ENCODE measurements at places on chromosomes 6 and 20.
A peak's percentile ranks its signal among the peaks of the same experiment; 100 is the strongest.

DNA sequence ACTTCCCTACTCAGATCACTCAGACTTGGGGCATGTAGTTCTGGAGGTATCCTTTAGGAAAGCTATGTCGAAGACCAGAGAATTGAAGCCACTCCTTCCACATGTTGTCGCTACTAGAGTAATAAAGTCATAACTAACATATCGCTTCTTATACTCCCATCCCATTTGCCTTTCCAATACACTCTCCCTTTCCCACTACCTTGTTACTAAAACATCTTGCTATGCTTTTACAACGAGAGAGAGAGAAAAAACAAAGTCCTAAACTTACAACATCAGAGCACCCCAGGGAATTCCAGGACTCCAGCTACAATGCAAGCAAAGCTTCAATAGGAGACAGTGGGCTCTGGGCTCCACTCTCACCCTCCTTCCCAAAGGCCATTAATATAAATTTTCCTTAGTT, 5.1 kb upstream of the LAMP5 start:
- H3K27me3 ChIP-seq: peaks cover 15% of the 10 kb centered on the region
- no peak overlapping the region for H3K27ac ChIP-seq
- no peaks in the 10 kb centered on the region for H3K36me3 ChIP-seq
- H3K4me1 ChIP-seq: peaks cover 28% of the 10 kb centered on the region
- no peak overlapping the region for H3K4me3 ChIP-seq

DNA sequence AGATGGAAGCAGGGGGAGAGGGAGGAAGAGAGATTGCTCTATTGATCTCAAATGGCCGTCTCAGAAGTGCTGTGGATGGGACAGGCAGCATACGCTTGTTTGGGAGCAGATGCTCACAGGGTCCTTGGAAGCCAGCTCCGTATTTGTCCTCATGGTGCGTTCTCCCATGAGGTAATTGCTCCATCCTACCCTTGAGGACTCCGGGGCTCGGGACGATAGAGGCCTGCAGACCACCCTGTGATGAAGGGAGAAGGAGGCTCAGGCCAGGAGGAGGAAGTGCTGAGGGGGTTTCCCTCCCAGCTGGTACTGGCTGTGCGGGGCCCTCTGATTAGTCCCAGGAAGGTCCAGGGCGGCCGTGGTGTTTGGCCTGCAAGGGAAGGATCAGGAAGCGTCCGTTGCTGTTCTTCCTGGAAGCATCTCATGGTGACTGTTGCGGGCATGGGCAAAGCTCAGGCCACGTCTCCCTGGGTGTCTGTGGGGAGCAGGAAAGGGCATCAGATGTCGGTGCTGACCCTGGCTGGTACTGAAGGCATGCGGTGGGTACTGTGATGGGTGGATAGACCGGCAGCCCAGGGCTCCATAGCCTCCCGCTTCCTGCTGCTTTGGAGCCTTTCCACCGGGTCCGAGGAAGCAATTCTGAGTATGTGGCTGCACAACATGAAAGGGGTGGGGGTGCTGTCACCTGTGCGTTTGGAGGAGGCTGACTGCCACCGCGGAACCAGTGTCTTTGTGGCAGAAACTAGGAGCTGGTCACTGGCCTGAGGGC, 158.3 kb downstream of the SYCP2 start:
- DNase-seq: no peak
- H3K27me3 ChIP-seq: no peaks in the 10 kb centered on the region
- H3K36me3 ChIP-seq: no peaks in the 10 kb centered on the region
- H3K4me1 ChIP-seq: peaks cover 5% of the 10 kb centered on the region
- no peak overlapping the region for H3K27ac ChIP-seq
- no peak overlapping the region for H3K4me3 ChIP-seq

DNA sequence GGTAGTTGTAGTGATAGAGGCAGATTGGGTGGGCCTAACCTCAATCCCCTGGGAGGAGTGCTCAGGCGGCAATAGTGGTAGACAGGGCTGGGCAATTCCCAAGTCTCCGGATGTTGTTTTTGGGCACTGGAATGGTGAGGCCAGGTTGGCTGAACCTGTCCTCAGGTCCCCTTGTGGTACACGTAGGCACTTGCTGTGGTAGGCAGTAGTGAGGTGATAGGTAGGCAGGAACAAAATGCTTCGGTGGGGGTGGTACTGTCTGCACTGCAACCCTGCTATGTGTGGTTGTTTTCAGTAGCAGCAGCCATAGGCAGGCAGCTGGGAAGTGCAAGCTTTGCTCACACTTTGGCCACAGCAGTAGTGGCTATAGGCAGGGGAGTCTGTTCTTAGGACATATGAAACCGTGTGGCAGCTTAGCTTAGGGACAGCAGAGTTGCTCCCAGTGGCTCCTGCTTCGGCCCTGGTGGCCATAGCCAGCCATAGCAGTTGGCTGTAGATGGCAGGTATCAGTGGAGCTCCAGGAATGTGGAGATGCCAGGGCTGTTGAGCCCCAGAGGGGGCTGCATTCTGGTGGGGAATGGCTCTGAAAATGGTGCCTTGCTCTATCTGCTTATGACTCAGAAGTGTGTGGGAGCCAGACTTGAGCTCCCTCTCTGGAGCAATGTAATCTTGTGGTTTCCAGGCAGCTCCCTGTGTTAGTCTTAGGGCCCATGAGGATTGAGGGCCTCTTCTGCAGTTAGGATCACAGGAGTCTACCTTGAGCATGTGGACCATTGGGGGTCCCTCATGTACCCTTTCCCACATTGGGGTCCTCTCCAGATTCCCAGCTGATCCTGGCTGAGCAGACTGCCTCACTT, 241.8 kb upstream of the BMP2 start:
- no peaks in the 10 kb centered on the region for H3K4me1 ChIP-seq
- no peaks in the 10 kb centered on the region for H3K36me3 ChIP-seq
- no peak overlapping the region for H3K4me3 ChIP-seq
- no peak overlapping the region for H3K27ac ChIP-seq

- no peak overlapping the region for H3K4me3 ChIP-seq
- H3K4me1 ChIP-seq: no peaks in the 10 kb centered on the region
- no peak for DNase-seq
Measured at GRCh38 chr20:19589787-19590362, 168.2 kb upstream of the RIN2 start.

GRCh38 chr6:170224694-170225660, 65.9 kb downstream of the DLL1 start:
- peak overlapping the region; percentile 90 for H3K27ac ChIP-seq
- no peak for DNase-seq
- no peak overlapping the region for H3K4me3 ChIP-seq
- H3K4me1 ChIP-seq: peaks cover 34% of the 10 kb centered on the region
- H3K36me3 ChIP-seq: no peaks in the 10 kb centered on the region

GRCh38 chr6:139448051-139448649, 73.7 kb upstream of the CITED2 start:
- H3K27me3 ChIP-seq: no peaks in the 10 kb centered on the region
- H3K36me3 ChIP-seq: no peaks in the 10 kb centered on the region
- H3K27ac ChIP-seq: no peak overlapping the region
- no peak for DNase-seq

DNA sequence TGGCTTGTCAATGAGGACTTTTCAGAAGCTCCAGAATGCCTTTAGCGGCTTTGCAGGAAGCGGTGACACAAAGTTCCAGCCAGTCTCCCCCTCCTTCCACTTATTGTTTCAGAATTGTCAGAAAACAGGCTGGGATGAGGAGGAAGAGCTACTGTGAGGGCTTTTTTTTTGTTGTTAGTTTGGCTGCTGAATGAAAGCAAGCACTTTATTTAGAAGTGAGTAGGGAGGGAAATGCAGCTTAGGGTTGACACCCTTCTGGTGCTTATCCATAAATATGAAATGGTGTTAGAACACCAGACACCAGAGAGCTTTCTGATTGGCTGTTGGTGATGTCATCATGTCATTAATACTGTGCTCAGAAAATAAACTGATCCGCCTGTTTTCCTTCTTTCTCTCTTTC, 251.5 kb downstream of the SOX4 start:
- no peak for DNase-seq
- H3K27me3 ChIP-seq: no peaks in the 10 kb centered on the region
- no peak overlapping the region for H3K27ac ChIP-seq

- H3K4me3 ChIP-seq: no peak overlapping the region
- H3K36me3 ChIP-seq: peaks cover 44% of the 10 kb centered on the region
- DNase-seq: no peak
- H3K27ac ChIP-seq: no peak overlapping the region
- H3K4me1 ChIP-seq: no peaks in the 10 kb centered on the region
Measured at GRCh38 chr6:142408409-142408808, 106.6 kb downstream of the ADGRG6 start.

DNA sequence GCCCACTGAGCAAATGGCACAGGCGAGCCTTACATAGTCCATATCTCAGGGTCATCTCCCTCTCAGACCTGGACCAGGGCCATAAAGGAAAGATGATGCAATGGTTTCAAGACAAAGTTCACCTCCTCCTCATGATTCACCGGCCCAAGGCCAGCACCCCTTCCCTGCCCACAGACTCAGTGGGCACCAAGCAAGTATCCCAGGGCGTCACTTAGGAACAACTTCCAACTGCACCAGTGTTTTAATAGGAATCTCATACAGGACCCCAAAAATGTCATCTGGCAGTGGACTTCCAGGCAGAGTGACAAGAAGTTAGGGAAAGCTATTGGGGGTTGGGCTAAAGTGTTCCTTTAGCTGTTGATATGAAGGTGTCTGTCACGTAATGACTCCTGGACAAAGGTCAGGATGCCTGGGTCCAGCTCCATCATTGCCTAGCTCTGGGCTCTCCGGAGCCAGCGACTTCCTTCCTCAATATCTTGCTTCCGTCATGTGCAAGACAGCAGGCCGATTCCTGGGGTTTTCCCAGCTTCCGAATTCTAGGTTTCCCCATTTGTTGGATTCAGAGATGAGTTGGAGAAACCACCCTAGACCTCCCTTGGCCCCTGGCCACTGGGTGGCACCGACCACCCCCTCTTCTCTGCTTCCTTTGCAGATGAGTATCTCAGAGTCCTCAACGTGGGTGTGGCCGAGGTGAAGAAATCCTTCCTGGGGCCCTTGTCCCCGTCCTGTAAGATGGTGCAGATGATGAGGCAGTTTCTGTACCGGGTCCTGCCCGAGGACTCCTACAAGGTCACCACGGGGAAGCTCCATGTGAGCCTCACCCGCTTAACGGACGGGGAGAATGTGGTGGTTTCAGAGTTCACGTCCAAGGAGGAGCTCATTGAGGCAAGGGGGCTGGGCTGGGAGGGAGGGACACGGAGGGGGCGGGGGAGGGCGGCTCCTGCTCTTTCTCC, 21.1 kb downstream of the PNPLA1 start:
- H3K27me3 ChIP-seq: no peaks in the 10 kb centered on the region
- no peak for DNase-seq
- no peaks in the 10 kb centered on the region for H3K36me3 ChIP-seq
- H3K4me3 ChIP-seq: no peak overlapping the region
- no peak overlapping the region for H3K27ac ChIP-seq

DNA sequence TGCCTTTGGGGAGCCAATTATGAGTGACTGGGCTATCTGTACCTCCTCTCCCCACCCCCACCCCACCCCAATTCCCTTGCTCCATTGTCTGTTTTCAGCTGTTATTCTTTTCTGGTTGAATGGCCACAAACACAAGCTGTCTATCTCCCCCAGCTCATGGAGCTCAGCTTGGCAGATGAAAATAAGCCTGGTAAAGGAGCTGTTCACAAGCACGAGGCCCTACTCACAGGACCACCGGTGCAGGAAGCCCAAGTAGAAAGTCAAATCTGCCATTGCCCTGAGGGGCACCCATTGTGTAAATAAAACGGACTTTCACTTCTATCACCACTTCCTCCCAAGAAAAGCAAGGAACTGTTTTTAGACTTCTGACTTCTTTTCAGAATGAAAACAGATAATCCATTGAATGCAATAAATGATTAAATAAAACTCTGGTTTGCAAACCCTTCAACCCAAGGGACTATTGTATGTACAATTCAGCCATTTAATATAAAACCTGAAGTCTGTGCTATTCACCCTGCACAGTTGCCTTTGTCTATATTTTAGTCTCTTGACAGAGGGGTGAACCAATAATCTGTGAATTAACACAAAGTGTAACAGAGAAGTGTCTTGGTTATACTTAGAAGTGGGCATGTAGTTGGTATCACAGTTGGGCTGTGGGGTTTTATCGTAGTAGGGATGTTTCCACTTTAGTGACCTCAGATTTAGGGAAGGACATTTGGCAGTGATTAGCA, 27.7 kb downstream of the RIPOR2 start:
- H3K36me3 ChIP-seq: no peaks in the 10 kb centered on the region
- H3K27ac ChIP-seq: peak overlapping the region; percentile 57
- no peaks in the 10 kb centered on the region for H3K27me3 ChIP-seq
- no peak for DNase-seq
- H3K4me1 ChIP-seq: peaks cover 31% of the 10 kb centered on the region
- no peak overlapping the region for H3K4me3 ChIP-seq

DNA sequence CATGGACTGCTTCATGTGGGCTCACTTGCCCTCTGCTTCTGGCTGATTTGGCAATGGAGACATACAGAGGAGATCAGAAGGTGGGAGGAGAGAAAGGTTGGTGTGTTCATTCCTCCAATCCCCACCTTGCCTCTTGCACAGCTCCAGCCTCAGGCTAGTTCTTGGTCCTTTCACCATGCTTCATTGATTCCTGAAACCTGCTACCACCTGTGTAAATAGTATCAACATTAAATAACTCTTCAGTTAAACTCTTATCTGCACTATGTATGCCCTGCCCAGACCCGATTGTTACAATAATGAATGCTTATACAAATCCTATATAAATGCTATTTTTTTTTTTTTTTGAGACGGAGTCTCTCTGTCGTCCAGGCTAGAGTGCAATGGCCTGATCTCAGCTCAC, 174.5 kb downstream of the CD83 start:
- H3K4me3 ChIP-seq: no peak overlapping the region
- no peak overlapping the region for H3K27ac ChIP-seq
- H3K36me3 ChIP-seq: no peaks in the 10 kb centered on the region
- no peaks in the 10 kb centered on the region for H3K4me1 ChIP-seq
- no peak for DNase-seq

DNA sequence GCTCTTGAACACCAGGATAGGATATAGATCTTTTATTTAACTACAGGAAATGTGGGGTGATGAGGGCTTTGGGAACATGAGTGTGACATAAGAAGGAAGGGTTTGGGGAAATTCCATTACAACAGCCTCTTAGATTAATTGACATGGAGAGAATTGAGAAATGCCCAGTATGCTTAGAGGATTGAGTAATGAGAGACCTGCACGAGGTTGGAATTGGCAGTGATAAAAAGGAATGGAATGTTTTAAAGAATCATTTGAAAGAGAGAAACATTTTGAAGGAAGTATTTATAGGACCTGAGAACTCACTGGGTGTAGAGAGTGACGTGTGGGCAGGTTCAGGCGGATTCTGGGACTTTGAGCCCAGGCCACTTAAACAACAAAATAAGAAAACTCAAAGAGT, 227.0 kb downstream of the BMP2 start:
- H3K4me3 ChIP-seq: no peak overlapping the region
- H3K27me3 ChIP-seq: no peaks in the 10 kb centered on the region
- peak overlapping the region; percentile 74 for H3K27ac ChIP-seq
- H3K4me1 ChIP-seq: peaks cover 35% of the 10 kb centered on the region

DNA sequence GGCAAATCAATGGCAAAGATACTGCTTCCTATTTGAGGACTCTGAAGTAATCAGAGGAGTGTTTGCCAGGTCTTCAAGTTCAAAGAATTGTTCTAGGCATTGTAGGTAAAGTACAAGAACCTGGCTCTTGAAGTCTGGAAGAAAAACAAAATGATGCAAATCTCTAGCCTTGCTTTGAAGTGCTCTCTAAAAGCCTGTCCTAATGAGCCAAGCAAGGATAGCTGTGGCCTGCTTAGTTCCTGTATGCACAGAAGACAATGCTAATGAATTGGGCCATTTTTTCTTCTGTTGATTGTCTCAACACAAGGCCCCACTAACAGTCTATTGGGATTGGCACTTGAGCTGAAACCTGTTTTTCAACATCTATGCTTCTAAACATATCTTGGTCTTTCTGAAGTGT, 165.0 kb upstream of the POU3F2 start:
- no peaks in the 10 kb centered on the region for H3K27me3 ChIP-seq
- no peaks in the 10 kb centered on the region for H3K36me3 ChIP-seq
- no peaks in the 10 kb centered on the region for H3K4me1 ChIP-seq
- H3K27ac ChIP-seq: no peak overlapping the region
- DNase-seq: no peak
- no peak overlapping the region for H3K4me3 ChIP-seq
